Brain (organoid and tissue), 16 donors: ENCODE measurements at places on chromosomes 13 and 19.

DNA sequence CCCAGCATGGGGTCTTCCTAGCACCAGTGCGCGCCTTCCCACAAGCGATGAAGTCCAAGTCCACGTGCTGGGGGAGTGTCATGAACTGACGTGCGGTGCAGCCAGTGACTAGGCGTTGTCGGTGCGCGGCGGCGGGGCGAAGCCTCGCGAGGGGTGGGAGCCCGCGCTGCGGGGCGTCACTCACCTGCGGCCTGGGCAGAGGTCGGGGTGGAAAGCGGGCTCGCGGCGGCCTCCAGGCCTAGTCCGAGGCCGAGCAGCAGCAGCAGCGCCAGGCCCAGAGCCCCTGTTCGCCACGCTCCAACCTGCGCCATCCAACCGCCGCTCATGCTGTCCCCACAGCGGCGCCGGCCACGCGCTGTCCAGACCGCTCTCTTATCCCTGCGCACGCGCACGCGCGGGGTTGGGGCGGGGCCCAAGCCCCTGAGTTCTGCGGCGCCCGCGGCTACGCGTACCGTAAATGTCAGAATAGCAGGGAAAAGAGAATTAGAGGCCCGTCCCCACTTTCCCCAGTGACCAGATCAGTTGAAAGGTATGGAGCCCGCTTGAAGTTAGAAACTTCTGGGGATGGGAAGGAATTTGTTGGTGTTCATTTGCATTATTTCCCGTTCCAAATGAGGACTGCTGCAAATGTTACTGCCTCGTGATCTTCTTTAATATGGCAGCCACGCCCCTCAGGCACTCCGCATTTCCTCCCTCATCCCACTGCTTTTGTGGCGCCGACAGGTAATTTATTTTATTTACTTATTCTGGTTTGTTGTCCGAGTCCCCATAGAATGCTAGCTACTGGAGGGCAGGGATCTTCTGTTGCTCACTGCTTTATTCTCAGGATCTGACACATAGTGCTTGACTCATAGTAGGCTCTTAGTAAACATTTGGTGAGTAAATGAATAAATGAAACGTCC, at the start of gene CD320:
Gene CD320 (minus strand): TSS at position 394 of the 902 bp plus-strand sequence. CDS start 68 bp downstream, at position 326.
- peak; percentile 97 for DNase-seq

- DNase-seq: peak; percentile 27
These were observed 110.3 kb downstream of the NHLRC3 start for GRCh38 chr13:39148513-39148961.

DNA sequence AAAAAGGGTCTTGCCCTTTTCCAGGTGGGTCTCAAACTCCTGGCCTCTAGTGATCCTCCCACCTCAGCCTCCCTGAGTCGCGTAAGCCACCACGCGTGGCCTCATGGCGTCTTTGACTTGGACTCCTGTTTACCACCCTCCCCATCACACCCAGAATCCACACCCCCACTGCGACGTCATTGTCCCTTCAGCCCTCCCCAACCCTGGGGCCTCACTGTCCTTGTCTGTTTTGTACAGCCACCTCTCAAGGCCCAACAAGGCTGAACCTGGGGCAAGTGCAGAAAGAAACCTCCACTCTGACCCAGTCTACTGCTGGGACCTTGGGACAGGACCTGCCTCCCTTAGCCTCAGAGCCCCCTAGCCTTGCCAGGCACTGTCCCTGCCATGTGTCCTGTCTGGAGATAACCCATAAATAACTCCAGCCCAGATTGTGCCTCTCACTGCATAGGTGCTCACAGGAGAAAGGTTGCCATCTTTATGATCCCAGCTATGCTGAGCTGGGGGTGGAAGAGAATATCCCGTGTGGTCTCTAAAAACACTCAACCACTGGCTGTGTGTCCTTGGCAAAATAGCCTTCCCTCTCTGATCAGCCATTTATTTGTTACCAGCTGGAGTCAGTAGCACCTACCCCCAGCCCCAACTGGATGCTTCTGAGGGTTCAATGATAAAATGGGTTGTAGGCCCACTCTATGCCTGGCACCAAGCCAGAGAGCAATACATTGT, 1.8 kb upstream of the IFI30 start:
- DNase-seq: no peak

GRCh38 chr13:39512687-39513086, 90.3 kb downstream of the LHFPL6 start:
- no peak for DNase-seq

- no peak for DNase-seq
These were observed 32.7 kb downstream of the CCDC8 start for GRCh38 chr19:46380690-46381089.

- no peak for DNase-seq
These were observed 45.4 kb downstream of the FAM124A start for GRCh38 chr13:51267622-51268021.
